ENCODE measurements at places on chromosomes 3 and 15.

DNA sequence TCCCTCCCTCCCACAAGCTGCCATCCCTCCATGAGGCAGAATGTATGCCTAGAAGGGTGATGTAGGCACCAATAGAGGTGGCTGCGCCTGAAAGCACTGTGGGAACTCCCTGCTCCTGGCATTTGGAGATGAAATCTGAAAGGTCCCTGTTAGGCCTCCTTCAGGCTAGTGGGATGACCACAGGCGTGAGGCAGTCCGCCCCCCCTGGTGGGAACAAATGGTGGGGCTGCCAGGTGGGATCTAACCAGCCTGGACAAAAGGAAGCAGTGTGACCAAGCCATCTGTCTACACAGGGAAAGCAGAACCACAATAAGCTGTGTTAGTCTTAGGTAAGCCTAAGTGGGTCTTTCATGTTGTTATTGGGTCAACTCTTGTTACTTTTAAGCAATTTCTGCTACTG, 25.3 kb downstream of the IL5RA start:
- no peak for DNase-seq

DNA sequence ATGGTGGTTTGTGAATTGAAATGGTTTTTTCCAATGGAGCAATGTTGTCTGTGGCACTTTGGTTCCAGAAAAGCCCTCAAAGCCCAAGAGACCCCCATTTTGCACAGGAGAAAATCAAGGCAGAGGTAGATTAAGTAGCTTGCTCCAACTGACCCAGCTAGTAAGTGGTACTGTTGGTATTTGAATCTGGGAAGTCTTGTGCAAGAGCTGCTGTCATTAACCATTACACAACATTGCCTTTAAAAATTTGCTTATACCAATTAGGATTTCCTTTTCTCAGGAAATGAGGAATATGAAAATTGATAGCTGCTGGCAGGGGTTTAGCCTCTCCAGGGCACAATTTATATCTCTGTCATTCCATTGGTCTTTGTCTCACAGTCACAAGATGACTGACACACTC, 102.4 kb upstream of the UBE3A start:
- DNase-seq: no peak

- DNase-seq: no peak
These were observed 29.0 kb upstream of the FURIN start for GRCh38 chr15:90839187-90840071.

- peak; percentile 54 for DNase-seq
These were observed 55.7 kb upstream of the CP start for GRCh38 chr3:149277331-149277813.

DNA sequence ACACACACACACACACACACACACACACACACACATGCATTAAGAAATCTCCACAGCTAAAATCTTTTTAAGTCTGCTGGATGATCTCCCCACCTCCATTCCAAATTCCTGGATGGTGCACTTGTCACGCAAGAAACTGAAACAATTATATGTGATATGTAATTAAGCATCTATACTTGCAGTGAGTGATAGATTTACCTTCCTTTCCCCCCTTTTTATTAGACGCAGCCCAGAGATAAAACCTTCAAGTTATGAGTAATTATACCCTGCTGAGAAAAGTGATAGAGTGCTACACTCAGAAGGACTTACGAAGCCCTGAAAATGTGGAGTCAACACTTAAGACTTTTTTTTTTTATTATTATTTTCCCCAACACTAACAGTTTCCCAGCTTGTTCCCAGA, 255.2 kb downstream of the LSAMP start:
- no peak for DNase-seq

- DNase-seq: peak; percentile 52
These were observed 31.0 kb upstream of the TM4SF4 start for GRCh38 chr3:149443545-149443912.

DNA sequence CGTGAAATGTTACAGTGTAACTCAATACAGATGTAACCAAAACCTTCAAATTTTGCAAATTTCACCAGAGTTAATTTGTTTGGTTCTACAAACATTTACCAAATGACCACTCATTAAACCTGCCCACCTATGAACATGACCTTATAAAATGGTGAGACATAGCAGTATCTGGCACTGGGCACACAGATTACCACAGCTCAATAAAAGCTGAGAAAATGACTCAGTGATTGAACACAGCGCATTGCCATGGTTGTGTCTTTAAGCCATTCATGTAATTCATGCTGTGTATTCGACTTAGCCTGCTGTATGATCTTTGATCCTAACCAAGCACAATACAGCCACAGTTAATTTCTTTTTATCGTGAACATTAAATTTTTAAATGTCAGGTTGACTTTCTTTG, 11.3 kb downstream of the PPARG start:
- DNase-seq: no peak

GRCh38 chr3:54138937-54139547, 16.7 kb downstream of the CACNA2D3 start:
- DNase-seq: no peak

GRCh38 chr15:61752001-61752400, 308.2 kb downstream of the VPS13C start:
- DNase-seq: peak; percentile 18

- no peak for DNase-seq
These were observed 23.2 kb upstream of the IGSF10 start for GRCh38 chr3:151483961-151484520.

DNA sequence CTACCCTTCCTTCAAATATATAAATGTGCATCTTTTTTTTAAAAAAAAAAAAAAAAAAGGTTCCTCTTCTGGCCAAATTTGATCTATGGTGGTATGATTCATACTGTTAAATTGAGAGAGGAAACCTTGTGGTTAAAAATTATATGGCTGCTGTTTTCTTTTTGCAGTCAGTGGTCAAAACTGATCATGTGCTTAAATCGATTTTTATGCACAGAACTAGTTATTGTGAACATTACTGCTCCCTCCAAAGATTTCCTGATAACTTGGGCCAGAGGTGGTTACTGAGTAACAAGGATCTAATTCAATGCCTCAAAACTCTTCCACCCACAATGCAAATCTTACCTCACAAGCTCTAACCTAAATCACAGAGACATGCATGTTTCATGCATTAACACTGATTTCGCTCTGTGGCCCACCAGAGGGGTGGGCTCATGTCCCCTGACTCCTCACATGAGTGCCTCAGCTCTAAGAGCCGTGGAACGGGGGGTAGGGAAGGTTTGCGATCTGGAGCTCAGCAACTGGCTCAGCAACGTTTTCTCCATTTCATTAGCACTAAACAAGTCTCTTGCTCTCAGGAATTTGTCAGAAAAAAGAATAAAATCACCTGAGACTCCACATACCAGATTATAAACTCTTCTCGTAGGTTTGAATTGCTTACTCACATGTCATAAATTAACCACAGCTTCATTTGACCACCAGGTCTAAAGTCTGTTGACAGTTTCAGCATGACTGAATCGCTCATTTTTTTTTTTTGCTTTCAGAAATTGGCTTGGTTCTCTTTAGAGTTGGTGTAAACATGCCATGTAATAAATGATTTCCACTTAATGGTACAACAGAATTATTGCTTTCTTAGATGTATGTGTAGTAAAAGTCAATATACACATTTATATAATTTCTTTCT, 280.4 kb downstream of the CD47 start:
- DNase-seq: no peak

DNA sequence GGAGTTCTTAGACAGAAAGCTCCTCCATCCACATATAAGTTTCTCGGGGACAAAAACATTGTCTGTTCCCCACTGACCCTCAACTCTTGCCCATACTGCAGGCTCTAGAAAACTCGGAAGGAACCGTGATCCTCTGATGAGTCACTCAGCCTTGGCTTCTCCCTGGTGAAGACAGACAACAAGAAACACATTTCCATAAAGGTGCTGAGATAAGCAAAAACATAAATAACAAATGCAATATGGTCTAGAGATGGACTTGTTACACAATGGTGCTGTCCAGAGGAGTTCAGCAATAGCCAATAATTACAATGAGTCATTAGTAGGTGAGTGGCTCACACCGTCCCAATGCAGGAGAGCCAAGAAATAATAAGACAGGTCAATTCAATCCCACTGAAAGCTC, 43.7 kb downstream of the MAGI1 start:
- DNase-seq: no peak

DNA sequence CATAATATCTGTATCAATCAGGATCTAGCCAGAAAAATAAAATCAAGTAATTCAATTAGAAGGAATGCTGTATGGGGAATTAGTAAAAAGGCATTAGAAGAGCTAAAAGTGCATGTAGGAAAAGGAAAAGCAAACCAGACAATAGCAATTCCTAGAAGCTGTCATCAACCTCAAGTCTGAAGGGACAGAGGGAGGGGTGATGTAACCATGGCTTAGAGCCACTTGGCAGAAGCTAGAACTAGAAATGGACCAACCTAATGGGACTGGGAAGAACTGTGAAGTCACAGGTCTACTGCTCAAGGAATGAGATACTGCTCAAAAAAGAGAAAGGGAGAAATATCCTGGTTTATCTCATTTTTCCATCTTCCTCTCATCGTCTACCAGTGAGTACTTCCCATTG, 590.7 kb upstream of the SGO1 start:
- DNase-seq: no peak

- DNase-seq: no peak
These were observed 5.0 kb upstream of the FEZF2 start for GRCh38 chr3:62378311-62378789.

DNA sequence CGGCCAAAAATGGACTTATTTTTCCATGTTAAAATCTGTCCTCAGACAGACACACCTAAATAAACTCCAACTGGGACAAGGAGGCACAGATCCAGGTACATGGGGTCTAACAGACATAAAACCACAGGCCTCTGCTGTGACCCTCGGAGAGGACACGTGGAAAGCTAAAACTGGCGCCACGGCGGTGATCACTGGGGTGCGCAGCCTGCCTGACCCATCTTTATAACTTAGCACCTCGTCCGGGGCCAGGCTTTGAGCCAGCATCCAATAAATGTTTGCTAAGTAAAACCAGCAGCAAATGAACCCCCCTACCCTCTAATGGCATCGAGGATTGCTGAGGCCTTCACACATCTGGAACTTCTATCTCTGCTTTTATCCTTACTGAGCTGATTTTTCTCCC, 15.3 kb downstream of the PCSK6 start:
- no peak for DNase-seq

- peak; percentile 54 for DNase-seq
These were observed 888 bp downstream of the PPP2R3A start for GRCh38 chr3:135966271-135966961.

DNA sequence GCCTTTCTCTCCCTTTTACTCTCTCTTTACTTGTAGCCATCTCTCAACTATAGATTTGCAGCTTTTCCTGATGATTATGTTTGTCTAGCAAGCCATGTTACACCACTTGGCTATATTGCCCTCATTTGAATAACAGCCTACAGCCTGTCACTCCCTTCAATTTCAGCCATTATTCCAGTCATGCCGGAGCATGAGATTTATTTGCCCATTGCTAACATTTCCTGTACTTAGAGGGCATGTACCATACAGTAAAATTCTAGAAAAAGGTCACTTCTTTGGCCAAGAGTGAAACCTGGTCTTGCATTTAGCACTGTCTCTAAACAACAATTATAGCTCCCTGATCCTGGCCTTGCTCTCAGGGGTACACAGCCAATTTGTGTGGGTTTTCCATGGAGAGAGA, 221.7 kb upstream of the TMC3 start:
- DNase-seq: no peak

GRCh38 chr3:567488-568185, 371.1 kb downstream of the CHL1 start:
- DNase-seq: no peak

DNA sequence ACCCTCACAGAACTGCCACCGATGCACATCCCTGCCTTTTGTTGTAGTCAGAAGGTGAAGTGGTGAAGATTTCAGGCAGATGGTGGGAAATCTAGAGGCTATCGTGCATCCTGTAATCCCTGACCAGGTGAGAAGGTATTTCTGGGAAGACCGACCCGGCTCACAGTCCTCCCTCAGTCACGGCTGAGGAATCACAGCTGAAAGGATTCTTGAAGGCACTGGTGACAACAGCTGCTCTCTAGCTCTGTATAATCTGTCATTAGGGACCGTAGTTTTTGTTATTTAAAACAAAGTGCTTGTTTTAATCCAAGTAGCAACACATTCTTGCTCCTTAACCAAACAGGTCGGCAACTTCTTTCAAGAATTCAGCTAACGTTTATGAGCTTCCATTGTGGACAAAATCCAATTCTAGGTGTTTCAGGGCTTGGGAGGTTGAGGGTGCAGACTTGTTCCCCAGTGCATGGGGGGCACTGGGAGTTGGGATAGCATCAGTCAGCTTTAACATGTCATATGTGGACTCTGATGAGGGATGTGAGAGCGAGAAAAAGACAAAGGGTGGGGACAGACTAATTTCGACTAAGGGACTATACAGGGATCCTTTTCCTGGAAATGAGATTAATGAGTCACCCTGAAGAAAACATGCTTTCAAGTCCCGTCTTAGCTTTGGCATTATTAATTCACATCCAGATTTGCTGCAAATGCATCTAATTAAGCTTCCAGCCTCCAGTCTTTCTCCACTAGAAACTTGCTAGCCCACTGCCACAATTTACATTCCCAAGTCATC, 141.0 kb upstream of the RASGRP1 start:
- DNase-seq: peak; percentile 55

GRCh38 chr3:117278424-117279190, 569.0 kb downstream of the TUSC7 start:
- no peak for DNase-seq

DNA sequence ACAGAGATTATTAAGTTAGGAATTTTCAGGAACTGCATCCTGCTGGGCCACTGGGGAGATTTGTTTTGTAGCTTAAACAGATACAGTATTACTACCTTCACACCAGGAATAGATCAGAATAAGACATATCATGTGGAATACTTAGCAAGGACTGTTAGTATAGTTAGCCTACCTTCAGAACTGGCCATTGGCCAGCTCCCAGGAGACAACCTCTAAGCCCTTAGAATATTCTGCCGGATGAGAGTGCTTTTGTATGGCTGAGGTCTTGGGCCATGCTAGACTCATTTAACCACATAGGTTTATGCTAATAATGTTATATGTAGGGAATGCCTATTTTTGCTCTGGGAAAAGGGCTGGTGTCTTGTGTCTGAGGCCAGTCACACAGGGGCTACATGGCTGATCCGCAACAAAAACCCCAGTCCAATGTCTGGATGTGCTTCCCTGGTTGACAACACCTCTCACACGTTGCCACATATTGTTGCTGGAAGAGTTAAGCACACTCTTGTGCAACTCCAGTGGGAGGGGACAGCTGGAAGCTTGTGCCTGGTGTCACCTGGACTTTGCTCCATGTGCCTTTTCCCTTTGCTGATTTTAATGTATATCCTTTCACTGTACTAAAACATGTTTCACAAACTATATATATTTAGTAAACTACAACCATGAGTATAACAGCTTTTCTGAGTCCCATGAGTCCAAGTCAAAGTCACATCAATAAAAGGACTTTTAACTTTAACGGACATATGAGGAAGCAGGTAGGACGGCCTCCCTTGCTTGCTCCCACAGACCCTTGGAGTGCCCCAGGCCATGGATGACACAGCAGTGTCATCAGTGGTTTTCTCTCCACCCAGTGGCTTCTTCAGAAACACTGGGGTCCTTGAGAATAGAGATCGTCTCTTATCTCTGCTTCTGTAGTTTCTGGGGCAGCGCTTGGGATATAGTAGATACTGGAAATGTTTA, 118.0 kb upstream of the C3orf80 start:
- DNase-seq: no peak

GRCh38 chr3:45551214-45552010, 43.1 kb upstream of the LIMD1 start:
- DNase-seq: peak; percentile 95

Data from SJCRH30 (cell line).